ENCODE measurements at places on chromosomes 16 and 17. TPM values are rescaled to one million over a fixed set of nuclear protein-coding genes. Genes with fewer than 3 reads are reported as not detected.

DNA sequence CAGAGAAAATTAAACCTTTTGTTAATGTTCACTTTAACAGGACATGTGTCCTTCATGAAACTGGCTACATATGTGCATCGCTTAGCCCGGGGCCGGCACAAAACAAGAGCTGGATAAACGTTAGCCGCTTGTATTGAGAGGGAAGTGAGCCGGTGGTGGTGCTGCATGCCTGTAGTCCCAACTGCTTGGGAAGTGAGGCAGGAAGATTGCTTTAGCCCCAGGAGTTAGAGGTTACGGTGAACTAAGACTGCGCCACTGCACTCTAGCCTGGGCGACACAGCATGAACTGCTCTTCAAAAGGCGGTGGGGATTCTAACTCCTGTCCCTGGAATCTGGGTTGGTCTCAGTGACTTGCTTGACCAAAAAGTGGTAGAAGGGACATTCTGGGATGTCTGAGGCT is 15.0 kb upstream of the SPHK1 start:
- DNase-seq = no peak

GRCh38 chr17:17300624-17301568 is 2.3 kb upstream of the NT5M start:
- no peak for DNase-seq

Gene TEDC2
- 1.1 TPM for polyA plus RNA-seq

Gene ITGB4
- polyA plus RNA-seq = 64.8 TPM

Gene DOC2A
- polyA plus RNA-seq = 0.53 TPM
